ENCODE measurements at places on chromosomes 16 and 17. TPM values are rescaled to one million over a fixed set of nuclear protein-coding genes. Genes with fewer than 3 reads are reported as not detected.
A peak's percentile ranks its signal among the peaks of the same experiment; 100 is the strongest.

Gene MLKL
- 16.0 TPM for total RNA-seq

- peak; percentile 35 for DNase-seq
Observed at GRCh38 chr17:41446806-41447205, 6.0 kb upstream of the KRT38 start.

DNA sequence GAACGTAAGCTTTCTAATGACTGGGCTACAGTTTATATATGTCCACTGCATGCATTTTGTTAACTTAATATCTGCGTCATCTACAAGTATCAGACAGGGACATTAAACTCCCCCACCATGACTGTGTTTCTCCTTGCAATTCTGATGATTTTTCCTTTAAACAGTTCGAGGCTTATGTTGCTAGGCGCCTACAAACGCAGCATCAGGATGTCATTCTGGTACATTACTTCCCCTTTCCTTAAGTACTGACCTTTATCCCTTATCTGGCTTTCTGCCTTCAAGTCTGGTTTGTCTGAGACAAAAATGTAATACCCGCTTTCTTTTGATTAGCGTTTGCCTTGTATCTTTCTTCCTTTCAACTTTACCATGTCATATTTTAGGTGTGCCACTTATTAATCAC lies 362.4 kb downstream of the SLC39A11 start:
- no peak for DNase-seq

Gene ABCA8
- total RNA-seq, result not detected
